Fibroblast of villous mesenchyme (primary cell): ENCODE measurements at places on chromosomes 1 and 21. TPM values are rescaled to one million over a fixed set of nuclear protein-coding genes. Genes with fewer than 3 reads are reported as not detected.
A peak's percentile ranks its signal among the peaks of the same experiment; 100 is the strongest.

DNA sequence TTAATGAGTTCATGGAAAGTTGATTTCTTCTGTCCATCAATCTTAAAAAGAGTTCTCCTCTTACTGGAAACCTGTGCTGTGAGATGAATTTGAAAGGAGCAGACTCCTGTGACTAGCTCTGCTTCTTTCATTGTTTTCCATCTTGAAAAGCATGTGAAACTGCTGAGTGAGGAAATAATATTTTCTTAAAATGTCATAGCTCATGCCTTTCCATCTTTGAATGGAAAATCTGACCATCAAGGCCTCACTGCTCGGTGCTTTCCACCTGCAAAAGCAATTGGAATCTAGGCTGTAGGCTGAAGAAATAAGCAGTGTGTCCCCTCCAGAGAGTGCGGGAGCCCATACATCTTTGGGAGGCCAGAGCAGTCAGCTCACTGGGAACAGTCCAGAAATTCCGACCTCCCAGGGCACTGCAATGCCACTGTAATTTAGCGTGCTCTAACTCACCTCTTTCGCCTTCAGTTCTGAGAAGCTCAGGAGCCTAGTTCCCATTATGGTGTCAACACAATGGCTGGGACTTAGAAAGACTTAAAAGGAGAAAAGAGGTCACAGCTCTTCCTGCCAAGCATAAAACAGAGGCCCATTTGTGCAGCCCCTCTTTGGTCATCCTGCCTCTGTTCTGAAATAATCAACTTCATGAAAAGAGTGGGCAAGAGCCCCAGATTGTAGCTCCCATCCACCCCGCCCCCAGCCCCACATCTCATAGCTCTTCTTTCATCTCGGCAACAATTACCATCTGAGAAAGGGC is 50.4 kb upstream of the F3 start:
- no peak for DNase-seq

- DNase-seq: no peak
Measured at GRCh38 chr1:226684026-226684425, 55.1 kb downstream of the ITPKB start.

GRCh38 chr1:229231754-229232119 is 39.2 kb upstream of the RAB4A start:
- DNase-seq: no peak

GRCh38 chr1:223343692-223344091 is 20.3 kb downstream of the SUSD4 start:
- no peak for DNase-seq

DNA sequence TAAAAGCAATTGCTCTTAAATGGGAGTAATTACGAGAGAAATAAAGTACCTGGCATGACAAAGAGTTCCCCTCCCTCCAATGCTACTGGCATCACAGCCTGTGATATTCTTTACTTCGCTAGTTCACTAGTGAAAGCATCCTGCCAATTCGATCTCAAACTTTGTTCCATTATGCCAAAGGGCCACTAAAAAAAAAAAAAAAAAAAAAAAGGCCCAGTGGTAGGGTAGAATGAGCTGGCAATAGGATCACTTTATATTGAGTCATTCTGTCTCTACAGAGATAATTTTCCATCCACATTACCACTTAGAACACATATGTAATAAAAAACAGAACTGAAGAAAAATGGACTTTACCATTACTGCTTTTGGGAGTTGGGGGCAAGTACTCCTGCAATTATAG is 11.2 kb downstream of the PUM1 start:
- no peak for DNase-seq

DYNLT5 gene
- total RNA-seq: 1.7 and 2.9 TPM in 2 replicates

CFHR5 gene
- not detected in 2 replicates for total RNA-seq

DNA sequence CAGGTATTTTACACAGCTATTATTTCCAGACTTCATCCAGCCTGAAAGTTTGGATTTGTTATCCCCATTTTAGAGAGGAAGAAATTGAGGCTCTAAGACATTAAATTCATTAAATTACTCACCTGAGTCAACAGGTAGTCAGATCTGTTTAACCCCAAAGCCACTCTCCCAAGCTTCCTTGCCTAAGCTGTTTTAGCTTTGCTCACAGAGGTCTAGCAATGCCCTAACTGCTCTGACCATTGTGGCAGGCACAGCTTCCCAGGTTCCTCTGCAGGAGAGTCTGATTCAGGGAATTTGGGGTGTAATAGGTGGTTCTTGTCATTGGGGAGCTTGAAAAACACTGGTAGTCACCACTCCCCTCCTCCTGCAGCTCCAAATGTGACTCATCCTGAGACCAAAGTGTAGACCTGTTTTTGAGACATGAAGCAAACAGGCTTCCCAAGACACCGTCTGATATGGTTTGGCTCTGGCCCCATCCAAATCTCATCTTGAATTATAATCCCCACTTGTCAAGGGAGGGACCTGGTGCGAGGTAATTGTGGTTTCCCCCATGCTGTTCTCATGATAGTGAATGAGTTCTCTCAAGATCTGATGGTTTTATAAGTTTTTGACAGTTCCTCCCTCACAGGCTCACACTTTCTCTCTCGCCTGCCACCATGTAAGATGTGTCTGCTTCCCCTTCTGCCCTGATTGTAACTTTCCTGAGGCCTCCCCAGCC is 142.8 kb upstream of the DNAH14 start:
- no peak for DNase-seq

DNA sequence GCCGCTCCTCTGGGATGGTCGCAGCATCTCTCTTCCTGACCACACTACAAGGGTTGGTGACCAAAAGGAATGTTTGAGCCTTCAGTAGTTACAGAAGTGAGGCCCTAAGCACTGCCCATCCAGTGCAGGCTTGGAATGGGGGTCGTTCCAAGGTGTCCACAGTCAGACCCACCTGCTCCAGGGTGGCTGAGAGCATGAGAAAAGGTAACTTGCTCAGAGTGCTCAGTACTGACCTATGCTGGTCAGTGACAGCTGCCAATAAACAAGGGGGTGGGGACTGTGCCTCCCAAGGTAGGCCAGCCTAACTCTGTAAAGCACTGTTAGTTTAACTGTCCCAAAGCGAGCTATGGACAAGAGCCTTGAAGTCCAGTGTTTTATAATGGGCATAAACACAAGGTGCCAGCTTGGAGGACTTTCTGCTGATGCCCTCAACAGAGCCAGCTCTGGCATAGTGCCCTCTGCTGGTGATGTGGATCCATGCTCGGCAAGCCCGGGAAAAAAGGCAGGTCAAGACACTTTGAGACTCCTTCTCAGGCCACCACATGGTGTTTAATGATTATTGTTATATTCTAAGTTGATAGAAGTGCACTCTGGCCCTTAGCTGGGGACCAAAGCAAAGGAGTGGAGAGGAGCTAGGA is 78.1 kb upstream of the DNAH14 start:
- DNase-seq: peak; percentile 54

SPATC1L gene
- 5.8 and 9.5 TPM in 2 replicates for total RNA-seq

DNA sequence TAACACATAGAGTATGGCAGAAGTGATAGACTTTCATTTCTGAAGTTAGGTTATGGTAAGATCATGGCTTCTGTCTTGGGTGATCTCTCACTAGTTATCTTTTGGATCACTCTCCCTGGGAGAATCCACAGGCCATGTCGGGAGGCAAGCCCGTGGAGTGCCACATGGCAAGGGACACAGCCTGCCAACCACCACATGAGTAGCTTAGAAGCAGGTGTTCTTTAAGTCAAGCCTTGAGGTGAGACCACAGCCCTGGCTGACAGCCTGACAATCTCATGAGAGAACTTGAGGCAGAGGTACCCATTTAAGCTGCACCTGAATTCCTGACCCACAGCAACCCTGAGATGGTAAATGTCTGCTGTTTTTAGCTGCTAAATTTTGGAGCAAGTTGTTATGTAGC is 130.4 kb downstream of the KCNN3 start:
- no peak for DNase-seq

GRCh38 chr1:41394959-41395956 is 34.0 kb downstream of the FOXO6 start:
- no peak for DNase-seq

DNA sequence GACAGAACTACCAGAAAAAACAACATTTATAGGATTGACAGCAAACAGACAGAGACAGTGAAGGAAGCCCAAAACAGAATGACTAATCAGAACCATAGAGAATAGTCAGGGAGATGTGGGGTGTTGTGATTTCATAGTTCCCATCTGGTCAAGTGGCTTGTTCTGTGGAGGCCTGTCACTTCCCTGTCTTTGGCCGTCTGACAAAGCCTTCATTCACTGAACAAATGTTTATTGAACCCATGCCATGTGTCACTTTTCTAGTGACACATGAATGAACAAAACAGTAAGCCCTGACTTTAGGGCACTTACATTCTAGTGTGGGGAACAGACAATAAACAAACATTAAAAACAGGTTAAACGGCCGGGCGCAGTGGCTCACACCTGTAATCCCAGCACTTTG is 3.2 kb upstream of the SRRM1 start:
- no peak for DNase-seq

DNA sequence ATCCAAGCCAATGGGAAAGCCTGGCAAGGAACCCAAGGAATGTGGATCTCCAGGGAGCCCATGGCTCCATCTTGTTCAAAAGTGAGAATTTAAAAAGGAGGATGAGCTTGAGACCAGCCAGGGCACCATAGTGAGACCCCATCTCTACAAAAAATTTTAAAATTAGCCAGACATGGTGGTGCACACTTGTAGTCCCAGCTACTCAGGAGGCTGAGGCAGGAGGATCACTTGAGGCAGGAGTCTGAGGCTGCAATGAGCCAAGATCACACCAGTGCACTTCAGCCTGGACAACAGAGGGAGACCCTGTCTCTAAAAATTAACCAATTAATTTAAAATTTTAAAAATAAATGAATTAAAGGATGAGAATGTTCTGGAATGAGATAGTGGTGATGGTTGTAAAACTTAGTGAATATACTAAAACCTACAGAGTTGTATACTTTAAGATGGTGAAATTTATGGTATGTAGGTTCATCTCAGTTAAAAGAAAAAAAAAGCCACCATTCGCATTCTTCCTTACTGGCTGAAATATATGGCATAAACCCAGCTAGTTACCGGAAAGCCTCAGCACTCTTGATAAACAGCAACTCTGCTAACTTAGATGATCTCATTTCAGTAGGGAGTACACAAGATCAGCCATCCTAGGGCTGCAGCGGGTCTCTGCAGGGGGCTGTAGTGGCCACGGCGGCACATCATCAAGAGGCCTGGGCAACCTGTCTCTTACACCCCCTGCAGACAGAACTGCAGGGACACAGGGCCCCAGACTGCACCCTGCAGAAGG is 48.3 kb upstream of the H6PD start:
- peak; percentile 69 for DNase-seq

PPM1J gene
- 0.43 and 1.3 TPM in 2 replicates for total RNA-seq

DDX20 gene
- 17.1 and 30.7 TPM in 2 replicates for total RNA-seq

CA6 gene
- not detected in 2 replicates for total RNA-seq

DNA sequence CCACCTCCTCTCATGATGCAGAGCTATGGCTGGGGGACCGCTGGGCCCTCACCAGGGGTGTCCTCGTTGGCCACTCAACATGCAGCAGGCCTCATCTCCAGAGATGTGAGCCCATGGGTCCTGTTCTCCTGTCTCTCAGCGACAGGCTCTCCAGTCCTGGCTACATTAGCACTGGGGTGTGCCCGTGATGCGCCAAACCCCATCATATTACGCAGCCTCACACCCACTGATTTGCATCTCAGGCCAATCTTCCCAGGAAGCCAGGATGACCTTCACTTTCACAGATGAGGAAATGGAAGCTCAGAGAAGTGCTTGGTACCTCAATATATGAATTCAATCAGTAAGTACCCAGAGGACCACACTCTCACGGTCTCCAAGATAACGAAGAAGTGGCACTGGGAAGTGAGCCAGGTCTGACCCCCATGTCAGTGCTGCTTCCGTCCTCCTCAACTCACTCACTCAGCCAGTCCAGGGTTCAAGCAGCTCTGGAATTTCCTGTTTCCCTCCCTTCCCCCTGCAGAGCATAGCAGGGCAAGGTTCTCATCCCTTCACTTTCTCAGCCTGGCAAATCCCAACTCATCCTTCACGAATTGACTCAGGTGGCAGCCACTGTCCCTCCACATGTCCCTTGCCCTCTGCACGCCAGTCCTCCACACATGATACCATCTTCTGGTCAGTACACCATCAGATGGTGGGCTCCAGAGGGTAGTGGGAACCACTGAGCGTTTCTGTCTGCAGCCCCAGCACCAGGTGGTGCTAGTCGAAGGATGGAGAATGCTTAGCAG is 28.9 kb upstream of the EVA1B start:
- DNase-seq: no peak

- DNase-seq: no peak
Measured at GRCh38 chr1:209685821-209686220, 10.6 kb downstream of the G0S2 start.

- no peak for DNase-seq
Measured at GRCh38 chr1:191350938-191351337, 807.3 kb upstream of the RGS18 start.

- DNase-seq: peak; percentile 26
Measured at GRCh38 chr1:3553166-3553939, 58.0 kb downstream of the MEGF6 start.

SLC5A9 gene
- not detected in 2 replicates for total RNA-seq

GRCh38 chr1:83673312-83673711 is 325.6 kb downstream of the TTLL7 start:
- DNase-seq: no peak

GRCh38 chr1:184210031-184210430 is 158.5 kb downstream of the TSEN15 start:
- peak; percentile 85 for DNase-seq

FAAH gene
- total RNA-seq: 0.64 and 0.86 TPM in 2 replicates

RGS1 gene
- total RNA-seq: 0.32 TPM in 1 of 2 replicates, not detected in the other

- peak; percentile 76 for DNase-seq
Measured at GRCh38 chr1:92951141-92951582, 10.1 kb downstream of the DIPK1A start.

- no peak for DNase-seq
Measured at GRCh38 chr1:62333441-62333840, 14.2 kb upstream of the KANK4 start.
